Aorta (tissue), 5 donors: ENCODE measurements at places on chromosomes 7 and 10.

GRCh38 chr7:28336806-28337205, 75.5 kb upstream of the CREB5 start:
- no peak for DNase-seq

DNA sequence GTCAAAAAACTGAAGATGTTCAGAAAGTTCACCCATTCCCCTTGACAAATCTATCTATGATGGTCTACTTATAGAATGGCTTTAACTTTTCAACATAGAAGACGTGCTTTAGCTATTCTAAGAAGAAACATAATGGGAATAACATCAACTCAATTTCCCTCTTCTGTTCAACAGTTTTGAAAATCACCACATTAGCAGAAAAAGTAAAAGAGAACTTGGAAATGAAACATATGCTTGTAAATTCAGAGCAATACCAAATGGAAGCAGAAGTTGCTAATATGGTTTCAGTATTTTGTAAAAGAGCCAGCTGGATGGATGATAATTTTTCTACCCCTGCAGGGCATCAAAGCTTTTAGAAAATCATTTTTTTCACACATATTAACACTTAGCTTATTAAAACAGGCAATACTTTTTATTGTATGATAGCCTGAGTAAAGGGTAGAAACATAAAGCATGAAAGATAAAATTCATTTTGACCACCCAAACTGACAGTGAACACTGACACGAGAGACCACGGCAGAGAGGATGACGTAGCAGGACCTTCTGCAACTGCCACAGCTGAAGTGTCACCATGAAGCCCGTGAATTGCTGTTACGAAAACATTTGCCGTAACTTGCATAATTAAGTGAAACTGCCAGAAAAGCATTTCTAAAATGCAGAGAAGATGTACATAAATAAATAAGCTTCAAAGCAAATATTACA, 39.2 kb upstream of the FEZF1 start:
- no peak for DNase-seq

DNA sequence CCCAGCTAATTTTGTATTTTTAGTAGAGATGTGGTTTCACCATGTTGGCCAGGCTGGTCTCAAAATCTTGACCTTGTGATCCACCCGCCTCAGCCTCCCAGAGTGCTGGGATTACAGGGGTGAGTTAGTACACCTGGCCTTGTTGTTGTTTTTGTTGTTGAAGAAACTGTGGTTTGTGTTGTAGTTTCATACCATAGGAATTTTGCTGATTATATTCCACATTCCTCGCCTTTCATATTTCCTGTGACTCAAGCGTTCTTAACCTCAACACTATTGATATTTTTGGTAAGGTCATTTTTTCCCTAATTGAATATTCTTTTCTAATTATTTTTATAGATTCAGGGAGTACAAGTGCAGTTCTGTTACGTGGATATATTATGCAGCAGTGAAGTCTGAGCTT, 16.7 kb downstream of the LIPF start:
- no peak for DNase-seq

GRCh38 chr7:77329466-77330168, 86.5 kb downstream of the GSAP start:
- DNase-seq = no peak

- DNase-seq = no peak
Observed at GRCh38 chr10:56481521-56482091, 120.5 kb upstream of the ZWINT start.

GRCh38 chr10:53808677-53809372, 992.2 kb downstream of the PCDH15 start:
- no peak for DNase-seq

- DNase-seq = no peak
Observed at GRCh38 chr10:24324651-24325050, 115.7 kb downstream of the KIAA1217 start.

- no peak for DNase-seq
Observed at GRCh38 chr7:76357475-76358010, 1.2 kb downstream of the YWHAG start.

DNA sequence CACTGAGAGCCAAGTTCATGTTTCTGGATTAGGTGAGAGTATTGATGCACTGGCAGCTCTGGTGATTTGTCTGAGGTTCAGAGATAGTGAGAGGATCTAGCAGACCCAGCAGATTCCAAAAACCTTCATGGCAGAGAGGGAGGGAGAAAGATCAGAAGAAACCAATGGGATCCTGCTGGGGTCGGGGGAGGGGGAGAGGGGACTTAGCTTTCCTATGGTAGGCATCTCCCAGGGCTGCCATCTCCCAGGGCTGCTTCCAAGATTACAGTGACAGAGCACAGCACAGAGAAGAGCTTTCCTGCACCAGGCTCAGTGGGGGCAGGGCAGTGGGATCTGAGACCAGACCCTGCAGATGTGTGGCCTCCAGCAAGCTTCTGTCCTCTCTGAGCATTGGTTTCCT, 76.8 kb upstream of the GDF10 start:
- no peak for DNase-seq

GRCh38 chr7:8226501-8226900, 35.5 kb downstream of the ICA1 start:
- DNase-seq = no peak

- no peak for DNase-seq
Observed at GRCh38 chr10:32446536-32447406, 831 bp downstream of the CCDC7 start.

DNA sequence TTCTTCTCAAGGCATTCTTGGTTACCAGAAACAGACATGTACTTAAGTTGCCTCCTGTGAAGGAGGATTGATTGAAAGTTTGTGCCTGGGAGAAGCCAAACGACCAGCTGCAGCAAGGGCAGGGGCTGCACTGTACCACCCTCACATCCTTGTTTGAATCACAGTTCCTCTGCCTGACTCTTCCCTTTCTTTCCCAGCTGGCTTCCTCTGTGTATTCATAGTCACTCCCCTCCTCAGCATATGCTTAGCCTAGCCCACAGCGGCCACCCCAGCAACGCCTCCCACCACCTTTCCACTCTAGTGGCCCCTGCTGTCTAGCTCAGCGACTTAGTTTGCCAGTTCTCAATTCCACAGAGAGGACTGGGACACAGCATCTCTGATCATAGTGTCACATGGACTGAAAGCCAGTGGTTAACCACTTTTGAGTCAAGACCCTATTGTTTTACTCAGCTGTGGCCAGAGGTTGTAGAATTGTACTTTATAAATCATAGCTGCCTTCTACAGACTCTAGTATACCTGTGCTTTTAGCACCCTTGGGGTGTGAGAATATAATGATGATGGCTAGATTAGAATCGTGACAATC, 643.0 kb downstream of the SUGCT start:
- no peak for DNase-seq

GRCh38 chr10:86813101-86813500, 56.7 kb downstream of the BMPR1A start:
- DNase-seq = no peak

DNA sequence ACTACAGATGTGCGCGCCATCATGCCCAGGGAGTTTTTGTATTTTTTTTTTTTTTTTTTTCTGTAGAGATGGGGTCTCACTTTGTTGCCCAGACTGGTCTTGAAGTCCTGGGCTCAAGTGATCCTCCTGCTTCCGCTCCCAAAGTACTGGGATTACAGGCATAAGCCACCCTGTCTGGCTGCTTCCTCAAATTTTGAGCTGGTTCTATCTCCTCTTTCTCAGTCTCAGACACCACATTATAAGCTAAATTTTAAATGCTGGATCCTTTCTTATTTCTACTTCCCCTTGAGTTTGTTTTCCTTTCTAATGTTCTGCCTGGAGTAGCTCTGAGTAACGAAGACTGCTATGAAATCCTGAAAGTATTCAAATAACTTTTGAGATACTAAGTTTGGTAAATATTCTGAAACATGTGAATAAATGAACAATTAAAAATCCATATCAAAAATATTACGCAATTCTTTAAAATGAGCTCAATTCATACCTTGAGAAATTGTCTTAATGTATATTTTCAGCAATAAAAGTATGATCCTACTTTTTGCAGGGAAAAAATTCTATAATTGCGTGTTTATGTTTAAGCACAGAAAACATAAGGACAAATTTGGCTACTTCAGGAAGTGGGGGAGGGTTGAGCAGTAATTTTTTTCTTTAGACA, 15.0 kb downstream of the TCAF1 start:
- DNase-seq = no peak

DNA sequence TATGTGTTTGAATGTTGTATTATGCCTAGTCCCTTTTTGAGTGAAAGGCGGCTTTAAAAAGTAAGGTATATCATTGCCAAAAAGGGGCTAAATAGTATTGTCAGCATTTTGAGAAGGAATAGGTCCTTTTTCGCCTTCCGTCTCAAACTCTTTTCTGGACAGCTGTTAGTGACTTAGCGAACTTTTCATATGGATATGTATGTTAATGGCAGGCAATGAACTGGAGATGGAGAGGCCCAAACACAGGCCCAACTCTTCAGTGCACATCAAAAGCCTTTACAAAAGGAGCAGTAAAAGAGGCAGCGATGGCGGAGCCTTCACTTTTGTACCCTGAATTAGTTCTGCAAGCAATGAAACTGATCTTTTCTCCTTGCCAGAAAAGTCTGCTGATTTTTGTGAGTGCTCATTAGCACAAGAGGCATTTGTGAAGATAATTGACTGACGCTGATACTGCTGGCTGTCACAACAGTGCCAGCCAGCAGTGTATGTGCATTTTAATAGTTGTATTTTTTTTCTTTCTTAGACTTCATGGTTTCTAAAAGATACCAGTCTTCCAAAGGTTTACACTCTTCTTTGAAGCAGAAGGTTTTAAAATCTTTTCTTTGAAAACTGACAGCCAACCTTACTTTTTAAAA, 243.7 kb upstream of the SP8 start:
- DNase-seq = no peak

- DNase-seq = no peak
Observed at GRCh38 chr10:115023715-115024114, 69.5 kb upstream of the ATRNL1 start.

DNA sequence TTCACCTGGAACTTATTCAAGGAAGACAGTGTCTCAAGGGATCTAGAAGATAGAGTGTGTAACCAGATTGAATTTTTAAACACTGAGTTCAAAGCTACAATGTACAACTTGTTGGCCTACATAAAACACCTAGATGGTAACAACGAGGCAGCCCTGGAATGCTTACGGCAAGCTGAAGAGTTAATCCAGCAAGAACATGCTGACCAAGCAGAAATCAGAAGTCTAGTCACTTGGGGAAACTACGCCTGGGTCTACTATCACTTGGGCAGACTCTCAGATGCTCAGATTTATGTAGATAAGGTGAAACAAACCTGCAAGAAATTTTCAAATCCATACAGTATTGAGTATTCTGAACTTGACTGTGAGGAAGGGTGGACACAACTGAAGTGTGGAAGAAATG, 10.9 kb downstream of the IFIT3 start:
- no peak for DNase-seq

GRCh38 chr7:73779517-73779916, 9.4 kb upstream of the CLDN3 start:
- DNase-seq = no peak

DNA sequence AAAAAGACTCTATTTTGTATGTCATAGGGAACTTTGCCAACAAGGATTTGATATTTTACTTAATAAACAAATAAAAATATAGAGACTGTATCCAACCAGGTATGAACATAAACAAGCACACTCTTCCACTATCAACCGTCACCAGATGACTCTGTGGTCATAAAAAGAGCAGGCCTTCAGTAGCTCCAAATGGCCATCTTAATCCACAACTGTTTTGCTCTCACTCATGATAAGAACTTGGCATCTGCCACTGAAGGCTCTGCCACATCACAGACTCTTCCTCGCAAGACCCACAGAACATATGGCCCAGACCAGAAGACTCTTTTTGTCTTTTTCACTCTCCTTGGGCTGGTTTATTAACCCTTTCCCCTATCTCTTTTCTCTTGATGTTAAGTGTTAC, 98.7 kb upstream of the POM121L12 start:
- DNase-seq = no peak

DNA sequence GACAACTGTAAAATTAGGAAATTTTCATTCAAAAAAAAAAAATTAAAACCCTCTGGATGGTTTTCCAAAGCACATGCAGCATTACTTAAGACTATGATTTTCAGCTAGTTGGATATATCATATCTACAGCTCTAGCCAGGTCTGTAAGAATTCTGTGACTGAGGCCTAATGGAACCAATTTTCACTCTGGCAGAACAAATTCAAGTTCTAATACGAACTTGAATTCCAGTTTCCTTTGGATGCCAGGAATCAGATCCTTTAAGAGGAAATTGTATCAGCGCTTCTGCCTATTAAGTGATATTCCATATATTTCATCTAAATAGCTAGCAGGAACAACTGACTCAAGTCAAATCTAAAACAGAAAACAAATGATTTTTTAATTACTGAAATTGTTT, 34.8 kb downstream of the SKIDA1 start:
- DNase-seq = no peak

- peak; percentile 78 for DNase-seq
Observed at GRCh38 chr7:107939573-107940489, 48.8 kb downstream of the DLD start.

DNA sequence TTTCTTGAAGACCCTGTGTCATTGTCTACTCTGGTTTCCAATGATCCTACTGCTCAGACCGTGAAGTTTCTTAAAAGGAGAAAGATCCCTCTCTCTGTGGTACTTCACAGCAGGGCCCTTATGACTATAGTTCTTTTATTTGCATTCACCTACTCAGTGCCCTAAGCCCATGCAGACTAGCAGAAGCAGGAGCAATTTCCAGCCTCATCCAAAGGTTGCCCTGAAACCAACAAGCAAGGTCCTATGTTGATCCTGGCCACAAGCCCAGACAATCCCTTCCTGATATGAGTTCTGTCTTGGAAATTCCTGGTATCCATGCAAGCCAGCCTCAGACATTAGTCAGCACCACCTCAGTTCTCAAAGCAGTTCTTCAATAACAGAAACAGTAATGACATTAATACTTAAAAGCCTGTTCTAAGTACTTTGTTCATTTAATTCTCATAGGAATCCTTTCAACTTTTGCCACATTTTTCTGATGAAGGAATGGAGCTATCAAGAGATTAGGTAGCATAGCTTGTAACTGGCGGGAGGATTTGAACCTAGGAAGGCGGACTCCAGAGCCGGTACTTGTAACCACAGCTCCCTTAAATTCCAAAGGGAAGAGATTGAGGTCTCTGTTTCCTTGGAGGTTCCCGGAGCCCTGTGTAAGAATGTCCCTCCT, 58.1 kb upstream of the ST8SIA6 start:
- peak; percentile 78 for DNase-seq

- DNase-seq = peak; percentile 31
Observed at GRCh38 chr7:140289804-140290203, 108.5 kb downstream of the SLC37A3 start.

- no peak for DNase-seq
Observed at GRCh38 chr10:63707254-63707910, 186.2 kb downstream of the REEP3 start.

GRCh38 chr7:39691821-39692220, 68.4 kb downstream of the RALA start:
- no peak for DNase-seq

GRCh38 chr10:131739206-131739605, 161.6 kb upstream of the PPP2R2D start:
- no peak for DNase-seq

DNA sequence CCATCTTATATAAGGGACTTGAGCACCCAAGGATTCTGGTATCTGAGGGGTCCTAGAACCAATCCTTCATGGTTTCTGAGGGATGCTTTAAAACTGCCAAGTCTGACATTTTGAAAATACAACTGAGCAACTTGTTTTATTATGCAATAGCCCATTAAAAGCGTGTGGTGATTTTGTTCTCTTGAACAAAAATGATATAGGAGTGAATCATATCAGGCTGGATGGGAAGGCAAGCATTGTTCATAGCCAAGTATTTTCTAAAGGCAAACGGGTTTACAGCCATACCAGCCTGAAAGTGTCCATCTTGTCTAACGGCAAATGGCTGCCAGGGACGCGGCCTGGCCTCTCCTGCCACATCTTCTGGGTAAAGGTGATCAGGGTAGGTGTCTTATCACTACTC, 23.4 kb downstream of the RPP38 start:
- no peak for DNase-seq
